Stimulated activated CD4-positive, alpha-beta T cell treated with anti-CD3 and anti-CD28 coated beads, TNF-alpha, amount 100 ng/mL, for 1 hour (primary cell): ENCODE measurements at places on chromosomes 5 and 9.

DNA sequence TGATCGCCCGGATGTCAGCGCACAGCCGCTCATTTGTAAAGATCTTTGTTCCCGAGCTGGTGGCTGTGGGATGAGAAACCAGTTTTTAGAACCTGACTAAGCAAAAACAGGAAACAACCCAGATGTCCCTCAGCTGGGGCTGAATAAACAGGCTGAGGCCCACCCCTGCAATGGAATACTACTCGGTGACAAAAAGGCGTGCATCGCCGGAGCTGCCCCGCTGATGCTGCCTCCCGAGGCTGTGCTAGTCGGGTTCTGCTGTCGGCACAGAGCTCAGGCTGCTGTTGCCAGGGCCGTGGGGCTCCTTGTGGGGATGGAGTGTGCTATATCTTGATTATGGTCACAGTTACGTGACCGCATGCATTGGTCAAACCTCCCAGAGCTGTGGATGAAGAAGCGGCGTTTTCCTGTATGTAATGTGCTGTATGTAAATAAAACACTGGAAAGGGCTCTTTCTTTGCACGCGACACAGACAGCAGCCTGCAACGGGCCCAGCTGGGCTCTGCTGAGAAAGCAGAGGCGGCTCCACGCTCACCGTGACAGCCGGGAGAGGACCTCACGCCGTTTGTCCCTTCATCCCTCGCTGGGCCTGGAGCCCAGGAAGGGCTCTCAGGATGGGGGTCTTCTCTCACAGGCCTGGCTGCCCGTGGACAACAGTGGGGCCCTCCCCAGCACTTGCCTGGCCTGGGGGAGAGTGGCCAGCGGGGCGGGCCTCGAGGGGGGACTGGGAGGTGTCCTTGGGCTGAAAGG is 51.5 kb upstream of the RNU6ATAC start:
- no peak for DNase-seq

GRCh38 chr5:143182901-143183820 is 220.3 kb downstream of the NR3C1 start:
- no peak for DNase-seq

- no peak for DNase-seq
Measured at GRCh38 chr5:151905557-151905961, 19.1 kb downstream of the GLRA1 start.

DNA sequence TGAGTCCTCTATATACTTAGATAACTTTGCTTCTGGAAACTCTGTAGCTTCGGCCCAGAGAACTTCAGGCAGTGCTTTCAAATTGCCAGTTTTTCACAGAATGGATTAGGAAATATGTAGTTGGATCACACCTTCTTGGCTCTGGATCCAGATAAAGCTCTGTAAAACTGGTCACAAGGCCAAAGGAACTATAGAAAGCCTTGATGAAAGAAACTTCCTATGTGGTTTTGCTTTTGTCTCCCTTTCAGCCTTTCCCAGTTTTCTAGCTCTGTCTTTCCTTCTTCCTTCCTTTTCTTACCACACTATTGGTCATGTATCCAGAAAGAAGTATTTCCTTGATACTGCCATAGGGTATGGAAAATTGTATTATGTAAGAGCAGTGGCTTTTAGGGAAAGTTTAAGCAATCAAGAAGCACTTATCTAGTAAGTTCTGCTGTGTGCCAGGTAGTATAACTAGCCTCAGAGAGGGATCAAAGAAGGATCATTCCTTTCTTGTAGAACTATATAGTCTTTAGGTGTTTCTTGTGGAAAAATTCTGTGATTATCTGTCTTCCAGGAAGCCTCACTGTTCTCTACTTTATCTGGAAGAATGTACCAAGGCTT is 6.3 kb downstream of the GPR21 start:
- DNase-seq: no peak

DNA sequence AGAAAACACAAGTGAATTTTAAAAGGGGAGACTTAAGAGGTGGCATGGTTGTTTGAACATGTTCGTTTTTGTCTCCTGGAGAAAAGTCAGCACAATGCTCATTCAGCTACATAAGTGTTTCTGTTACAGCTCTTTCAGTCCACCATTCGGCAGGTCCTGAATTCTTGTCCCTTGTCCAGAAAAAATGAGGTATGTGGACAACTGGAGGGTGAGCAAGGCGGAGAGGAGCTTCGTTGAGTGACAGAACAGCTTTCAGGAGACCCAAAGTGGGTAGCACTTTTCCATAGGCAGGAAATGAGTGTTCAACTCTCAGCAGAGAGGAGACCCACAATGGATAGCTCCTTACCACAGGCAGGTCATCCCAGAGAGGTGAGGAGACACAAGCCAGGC is 4.9 kb downstream of the PDCD1LG2 start:
- no peak for DNase-seq

GRCh38 chr9:130237076-130237475 is 28.5 kb upstream of the HMCN2 start:
- no peak for DNase-seq

- no peak for DNase-seq
Measured at GRCh38 chr9:79334001-79334400, 237.8 kb upstream of the TLE4 start.

- DNase-seq: no peak
Measured at GRCh38 chr9:7166074-7166473, 408.3 kb downstream of the KDM4C start.

DNA sequence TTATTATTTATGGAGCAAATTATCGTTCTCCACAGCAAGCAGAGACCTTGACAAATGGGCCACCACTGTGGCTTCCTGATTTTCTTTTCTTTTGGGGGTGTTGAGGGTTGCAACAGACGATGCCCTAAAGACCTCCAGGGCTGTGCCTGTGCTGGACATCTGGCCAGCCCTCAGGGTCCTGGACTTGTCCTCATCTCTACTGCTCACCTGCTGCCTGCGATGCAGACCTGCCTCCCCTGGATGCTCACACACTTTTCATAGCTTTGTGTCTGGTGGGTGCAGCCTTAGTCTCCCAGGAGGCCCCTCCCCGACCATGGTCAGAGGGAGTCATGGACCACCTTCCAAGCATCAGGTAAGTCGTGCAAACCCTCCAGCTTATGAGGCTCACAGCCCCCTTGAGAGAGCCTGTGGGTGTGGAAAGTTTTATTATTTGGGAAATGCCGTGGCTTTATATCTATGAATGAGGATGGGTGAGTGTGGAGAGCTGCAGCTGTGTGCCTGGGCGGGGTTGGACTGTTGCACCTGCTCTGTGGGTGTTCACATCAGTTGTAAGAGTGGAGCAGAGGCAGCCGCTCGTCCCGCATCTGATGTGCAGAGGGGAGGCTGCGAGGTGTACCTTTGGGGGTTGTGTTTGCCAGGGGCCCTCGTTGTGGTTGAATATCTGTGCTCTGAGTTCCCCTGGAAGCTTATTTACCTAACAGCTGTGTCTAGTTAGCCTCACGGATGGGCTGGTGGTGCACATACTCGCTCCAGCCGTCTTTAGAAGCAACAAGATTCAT is 126.3 kb upstream of the IRX4 start:
- DNase-seq: no peak

GRCh38 chr5:62460578-62460983 is 48.0 kb downstream of the IPO11 start:
- DNase-seq: no peak

DNA sequence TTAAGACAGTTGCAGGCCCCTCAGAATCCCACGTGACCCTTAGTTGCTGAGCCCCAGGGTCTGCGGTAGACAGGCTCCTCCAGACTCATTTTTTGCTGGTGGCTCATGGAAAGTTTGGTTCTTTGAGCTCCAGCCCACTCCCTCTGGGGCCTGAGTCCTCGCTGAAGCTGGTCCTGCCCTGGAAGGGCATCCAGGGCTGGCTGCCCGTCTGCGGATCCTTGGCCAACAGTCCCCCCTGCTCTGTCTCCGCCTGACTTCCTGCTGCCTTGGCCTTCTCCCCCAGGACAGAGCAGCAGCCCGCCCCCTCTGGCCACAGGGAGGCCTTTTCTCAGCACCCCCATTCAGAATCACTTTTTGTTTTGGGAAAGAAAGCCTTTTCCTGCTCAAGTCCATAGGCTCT is 24.4 kb downstream of the SLC6A7 start:
- no peak for DNase-seq
